Gastrocnemius medialis (tissue), 4 donors: ENCODE measurements at places on chromosomes 6 and 20. TPM values are rescaled to one million over a fixed set of nuclear protein-coding genes. Genes with fewer than 3 reads are reported as not detected.

DNA sequence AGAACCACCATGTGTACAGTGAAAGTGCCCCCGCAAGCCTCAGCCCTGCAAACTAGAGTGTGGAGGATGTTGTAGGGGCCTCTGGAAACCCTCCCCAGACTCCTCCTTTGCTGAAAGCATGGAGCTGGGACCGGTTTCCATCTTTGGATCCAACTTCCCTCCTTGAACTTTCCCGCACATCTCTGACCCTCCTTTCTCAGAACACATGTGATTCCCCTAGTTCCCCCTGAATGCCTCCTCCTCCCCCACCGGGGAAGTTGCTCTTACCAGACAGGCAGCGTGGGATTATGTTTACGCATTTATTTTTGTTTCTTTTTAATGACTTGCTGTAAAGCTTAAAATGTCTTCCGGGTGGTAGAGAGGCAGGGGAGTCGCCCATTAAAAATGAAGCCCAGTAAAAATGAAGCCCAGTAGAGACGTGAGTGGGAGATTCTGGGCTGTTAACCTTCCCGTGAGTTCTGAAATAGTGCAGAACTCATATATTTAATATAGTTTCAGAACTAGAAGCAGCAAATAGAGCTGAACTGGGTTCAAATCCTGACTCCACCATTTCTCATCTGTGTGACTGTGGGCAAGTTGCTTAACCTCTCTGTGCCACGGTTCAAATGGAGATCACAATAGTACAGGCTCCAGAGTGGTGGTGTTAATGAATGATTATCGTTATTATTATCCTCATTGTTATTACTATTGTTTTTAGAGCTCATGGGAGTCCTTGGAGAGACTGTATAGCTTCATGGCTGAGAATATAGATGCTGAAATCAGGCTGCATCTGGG is 8.0 kb upstream of the PTPN1 start:
- peak overlapping the region; percentile 63 for H3K27ac ChIP-seq
- H3K4me1 ChIP-seq: no peaks in the 10 kb centered on the region
- no peaks in the 10 kb centered on the region for H3K27me3 ChIP-seq
- H3K4me3 ChIP-seq: no peak overlapping the region

DNA sequence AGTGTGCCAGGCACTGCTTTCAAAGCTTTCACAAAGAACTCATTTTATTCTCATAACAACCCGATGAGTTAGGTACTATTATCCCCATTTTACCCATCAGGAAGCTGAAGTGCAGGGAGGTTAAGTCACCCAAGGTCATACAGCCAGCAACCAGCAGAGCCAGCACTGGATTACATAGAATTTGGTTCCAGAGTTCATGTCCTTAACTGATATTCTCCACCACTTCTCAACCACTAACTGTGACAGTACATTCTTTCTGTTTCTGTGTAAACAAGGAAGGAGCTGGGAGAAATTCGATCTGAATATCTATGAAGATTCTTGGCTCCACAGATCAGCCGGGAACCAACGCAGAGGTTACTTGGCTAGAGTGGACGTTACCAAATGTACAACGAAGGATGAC is 98.0 kb downstream of the KIF16B start:
- peak overlapping the region; percentile 52 for H3K27ac ChIP-seq
- peaks cover 23% of the 10 kb centered on the region for H3K4me1 ChIP-seq
- no peaks in the 10 kb centered on the region for H3K27me3 ChIP-seq
- H3K4me3 ChIP-seq: no peak overlapping the region
- peak; percentile 38 for DNase-seq

DNA sequence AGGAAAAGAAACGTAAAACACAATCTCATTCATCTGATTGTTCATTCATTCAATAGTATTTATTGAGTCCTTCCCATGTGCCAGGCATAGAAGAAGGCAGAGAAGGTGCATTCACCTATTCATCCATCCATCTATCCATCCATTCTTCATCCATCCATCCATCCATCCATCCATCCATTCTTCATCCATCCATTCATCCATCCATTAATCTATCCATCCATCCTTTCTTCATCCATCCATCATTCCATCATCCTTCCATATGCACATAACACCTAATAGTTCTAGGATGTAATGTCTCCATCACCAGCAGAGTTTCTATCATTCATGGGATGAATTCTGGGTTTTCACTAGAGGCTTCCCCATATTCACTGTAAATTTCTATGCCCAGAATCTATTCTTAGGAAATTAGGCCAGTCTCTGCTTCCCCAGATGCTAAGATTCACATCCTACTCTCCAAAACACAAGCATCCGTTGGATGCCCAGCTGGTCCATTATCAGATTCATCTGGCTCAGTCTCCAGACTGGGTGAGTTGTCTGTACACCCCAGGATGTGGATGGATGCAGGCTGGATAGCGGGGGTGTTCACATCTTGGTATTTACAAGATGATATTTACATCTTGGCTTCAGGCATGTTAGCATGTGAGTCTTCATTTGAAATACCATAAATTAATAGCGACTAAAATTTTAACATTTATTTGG is 517.7 kb upstream of the SULF2 start:
- no peaks in the 10 kb centered on the region for H3K36me3 ChIP-seq
- no peak for DNase-seq
- no peak overlapping the region for H3K4me3 ChIP-seq

DNA sequence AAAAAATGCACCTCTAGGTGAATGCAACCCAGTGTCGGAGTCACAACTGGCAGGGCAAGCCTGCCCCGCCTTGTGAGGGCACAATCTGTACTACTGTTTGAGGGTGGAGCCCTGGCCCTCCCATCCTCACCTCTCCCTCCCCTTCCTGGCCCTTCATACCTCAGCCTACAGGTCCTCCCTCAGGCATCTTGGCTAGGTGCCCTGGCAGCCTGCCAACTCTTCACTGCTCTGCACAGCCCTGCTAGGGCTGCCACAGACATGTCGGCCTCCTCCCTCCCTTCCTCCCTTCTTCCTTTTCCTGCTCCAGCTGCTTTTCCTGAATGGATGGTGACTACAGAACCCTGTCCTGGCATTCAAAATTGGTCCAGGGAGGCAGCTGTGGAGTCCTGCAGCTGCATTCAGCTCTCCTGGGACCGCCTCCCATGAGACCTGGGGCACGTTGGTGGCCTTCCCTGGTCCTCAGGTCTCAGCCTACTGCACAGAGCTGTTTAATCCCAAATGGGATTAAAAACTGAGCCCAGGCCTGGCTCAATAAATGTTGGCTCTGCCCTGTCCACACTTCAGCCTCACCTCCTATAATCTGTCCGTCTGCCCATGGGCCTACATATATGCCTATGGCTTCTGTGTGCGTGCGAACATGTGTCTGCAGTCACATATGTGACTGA is 52.7 kb downstream of the CDH22 start:
- no peak overlapping the region for H3K27ac ChIP-seq
- H3K4me3 ChIP-seq: no peak overlapping the region
- H3K4me1 ChIP-seq: peaks cover 9% of the 10 kb centered on the region
- peaks cover 21% of the 10 kb centered on the region for H3K27me3 ChIP-seq

DNA sequence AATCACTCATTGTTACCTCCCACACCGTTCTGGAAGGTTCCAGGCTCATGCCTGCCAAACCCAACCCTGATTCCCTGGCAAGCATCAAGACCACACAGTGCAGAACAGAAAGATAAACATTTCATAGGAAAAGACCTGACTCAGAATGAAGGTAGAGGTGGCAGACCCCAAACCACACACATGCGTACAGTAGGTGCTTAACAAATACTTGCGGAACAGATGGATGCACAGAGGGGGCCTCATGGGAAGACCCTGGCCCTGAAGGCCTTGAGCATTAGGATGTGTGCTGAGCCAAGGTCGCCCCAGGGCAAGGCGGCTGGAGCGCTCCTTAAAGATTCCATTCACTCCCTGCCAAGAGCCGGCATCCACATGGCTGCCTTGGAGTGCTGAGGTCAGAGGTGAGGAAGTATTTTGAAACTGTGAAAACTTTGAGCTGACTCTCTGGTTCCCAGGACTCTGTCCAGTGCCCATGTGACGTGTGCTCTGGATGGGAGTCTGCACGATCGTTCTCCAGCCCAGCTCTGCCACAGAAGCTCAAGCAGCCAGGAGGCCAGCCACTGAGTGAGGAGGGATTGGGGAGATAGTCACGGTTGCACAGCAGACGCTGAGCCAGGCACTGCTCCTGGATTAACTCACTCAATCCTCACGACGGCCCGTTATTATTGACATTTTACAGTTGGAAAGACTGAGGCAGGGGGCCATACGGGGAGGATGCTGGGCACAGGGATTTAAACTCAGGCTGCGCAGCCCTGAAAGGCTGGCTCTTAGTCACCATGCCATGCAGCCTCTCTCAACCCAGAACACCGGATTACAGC is 65.5 kb upstream of the AFDN start:
- peaks cover 7% of the 10 kb centered on the region for H3K4me1 ChIP-seq
- H3K4me3 ChIP-seq: no peak overlapping the region
- no peaks in the 10 kb centered on the region for H3K27me3 ChIP-seq
- DNase-seq: peak; percentile 11

The DEFB119 gene
- not detected for total RNA-seq

The CPNE5 gene
- total RNA-seq: not detected

The GHRH gene
- total RNA-seq: not detected

GRCh38 chr6:3426091-3426926 is 30.5 kb downstream of the SLC22A23 start:
- H3K4me3 ChIP-seq: no peak overlapping the region
- H3K27me3 ChIP-seq: no peaks in the 10 kb centered on the region
- no peaks in the 10 kb centered on the region for H3K36me3 ChIP-seq
- no peak overlapping the region for H3K27ac ChIP-seq

- H3K4me1 ChIP-seq: peaks cover 11% of the 10 kb centered on the region
- H3K36me3 ChIP-seq: no peaks in the 10 kb centered on the region
- H3K4me3 ChIP-seq: no peak overlapping the region
- H3K27me3 ChIP-seq: no peaks in the 10 kb centered on the region
Observed at GRCh38 chr6:110618591-110619267, 142.3 kb upstream of the SLC22A16 start.

GRCh38 chr20:24134284-24134683 is 145.7 kb upstream of the GGTLC1 start:
- DNase-seq: no peak
- H3K36me3 ChIP-seq: no peaks in the 10 kb centered on the region
- no peaks in the 10 kb centered on the region for H3K4me1 ChIP-seq
- H3K27ac ChIP-seq: no peak overlapping the region

- H3K27ac ChIP-seq: no peak overlapping the region
- peaks cover 50% of the 10 kb centered on the region for H3K4me1 ChIP-seq
- no peaks in the 10 kb centered on the region for H3K27me3 ChIP-seq
- no peak overlapping the region for H3K4me3 ChIP-seq
- no peak for DNase-seq
Observed at GRCh38 chr6:138973466-138974153, 14.4 kb downstream of the REPS1 start.

- H3K4me3 ChIP-seq: no peak overlapping the region
- peaks cover 61% of the 10 kb centered on the region for H3K36me3 ChIP-seq
- no peaks in the 10 kb centered on the region for H3K27me3 ChIP-seq
Observed at GRCh38 chr6:28117386-28118050, 6.9 kb upstream of the ZSCAN16 start.

GRCh38 chr6:132750455-132751248 is 7.1 kb downstream of the VNN2 start:
- H3K27me3 ChIP-seq: no peaks in the 10 kb centered on the region
- no peaks in the 10 kb centered on the region for H3K36me3 ChIP-seq
- no peak for DNase-seq
- no peak overlapping the region for H3K4me3 ChIP-seq
- H3K4me1 ChIP-seq: no peaks in the 10 kb centered on the region

DNA sequence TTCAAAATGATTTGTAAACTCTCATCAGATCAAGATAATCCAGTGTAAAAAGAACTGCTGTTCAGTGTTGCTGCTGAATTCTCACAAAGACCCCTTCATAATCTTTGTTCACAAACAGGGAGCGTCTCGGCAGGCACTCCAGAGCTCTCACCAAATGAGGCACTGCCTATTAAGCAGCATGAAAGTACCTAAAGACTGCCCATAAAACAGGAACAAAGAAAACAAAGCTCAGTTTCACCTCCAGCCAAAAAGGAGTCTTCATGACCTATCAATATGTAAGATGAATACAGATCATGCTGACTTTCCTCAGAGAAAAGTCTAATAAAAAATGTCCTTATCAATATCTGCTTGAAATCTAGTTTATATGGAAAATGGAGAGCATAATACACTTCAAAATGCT is 41.8 kb downstream of the GPR63 start:
- no peak for DNase-seq
- H3K36me3 ChIP-seq: no peaks in the 10 kb centered on the region
- H3K4me1 ChIP-seq: no peaks in the 10 kb centered on the region
- H3K4me3 ChIP-seq: no peak overlapping the region

GRCh38 chr6:146968041-146968760 is 236.0 kb upstream of the STXBP5 start:
- no peaks in the 10 kb centered on the region for H3K36me3 ChIP-seq
- no peak overlapping the region for H3K27ac ChIP-seq
- peaks cover 3% of the 10 kb centered on the region for H3K4me1 ChIP-seq
- no peak overlapping the region for H3K4me3 ChIP-seq
- no peak for DNase-seq

The ZNF311 gene
- 0.11 TPM for total RNA-seq

GRCh38 chr20:46226602-46227001 is 81.7 kb downstream of the CDH22 start:
- H3K4me3 ChIP-seq: no peak overlapping the region
- DNase-seq: no peak
- no peaks in the 10 kb centered on the region for H3K36me3 ChIP-seq

The STMND1 gene
- total RNA-seq: not detected

- peak overlapping the region; percentile 57 for H3K27ac ChIP-seq
- H3K4me1 ChIP-seq: peaks cover 75% of the 10 kb centered on the region
- H3K27me3 ChIP-seq: no peaks in the 10 kb centered on the region
- no peak overlapping the region for H3K4me3 ChIP-seq
- no peak for DNase-seq
Observed at GRCh38 chr6:15412767-15413166, 166.9 kb downstream of the JARID2 start.

DNA sequence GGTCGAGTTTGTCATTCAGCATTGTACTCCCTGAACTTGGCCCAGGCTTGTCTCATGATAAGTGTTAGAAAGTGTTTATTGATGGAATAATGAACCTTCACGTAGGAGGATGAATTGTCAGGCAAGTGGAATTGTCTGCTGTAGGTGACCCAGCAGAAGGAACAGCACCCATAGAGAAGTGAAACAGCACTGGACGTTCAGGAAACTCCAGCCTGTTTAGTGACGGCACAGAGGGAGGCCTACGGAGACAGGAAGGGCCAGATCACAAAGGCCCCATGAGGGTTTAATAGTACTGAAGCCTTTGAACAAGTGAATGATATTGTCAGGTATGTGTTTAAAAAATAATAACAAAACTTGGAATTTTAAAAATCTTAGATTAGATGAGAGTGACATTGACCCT is 2.9 kb downstream of the STX11 start:
- H3K27me3 ChIP-seq: peaks cover 21% of the 10 kb centered on the region
- DNase-seq: no peak
- H3K27ac ChIP-seq: no peak overlapping the region
- H3K4me3 ChIP-seq: no peak overlapping the region
- peaks cover 8% of the 10 kb centered on the region for H3K4me1 ChIP-seq

- H3K36me3 ChIP-seq: no peaks in the 10 kb centered on the region
- no peaks in the 10 kb centered on the region for H3K27me3 ChIP-seq
- H3K4me3 ChIP-seq: no peak overlapping the region
- no peak for DNase-seq
Observed at GRCh38 chr6:22590423-22590822, 21.1 kb downstream of the HDGFL1 start.

- H3K27me3 ChIP-seq: no peaks in the 10 kb centered on the region
- peak within 1 kb of the TSS; percentile 61 for H3K27ac ChIP-seq
- H3K36me3 ChIP-seq: no peaks in the 10 kb centered on the region
- no peak within 1 kb of the TSS for H3K4me3 ChIP-seq
Observed at GRCh38 chr6:31575335-31575901, at the start of gene TNF. Gene TNF, plus strand, starts transcription at chr6:31575565. Its CDS starts 177 bp downstream, at chr6:31575742.
